ENCODE measurements at places on chromosomes 12 and 14. TPM values are rescaled to one million over a fixed set of nuclear protein-coding genes. Genes with fewer than 3 reads are reported as not detected.

The ANO4 gene
- total RNA-seq, result 0.16 TPM

The LHX5 gene
- not detected for total RNA-seq

The ABHD12B gene
- total RNA-seq, result not detected

The SCN8A gene
- 0.76 TPM for total RNA-seq

The MEG3 gene
- total RNA-seq, result 3.1 TPM

The TEAD4 gene
- 17.6 TPM for total RNA-seq

The HOXC4 gene
- total RNA-seq, result not detected

The RPL10L gene
- total RNA-seq, result not detected

The ZNF891 gene
- 0.32 TPM for total RNA-seq

The PMCH gene
- not detected for total RNA-seq

The FAM186B gene
- under 0.01 TPM for total RNA-seq

The BCL2L14 gene
- not detected for total RNA-seq

The RFLNA gene
- 0.13 TPM for total RNA-seq

The MYO1A gene
- total RNA-seq, result 0.06 TPM

The RPGRIP1 gene
- total RNA-seq, result 0.19 TPM

The CLEC2A gene
- not detected for total RNA-seq

The SERPINA1 gene
- total RNA-seq, result not detected

The TCL1B gene
- total RNA-seq, result not detected

The RNASE1 gene
- total RNA-seq, result 99.4 TPM

The TGFB3 gene
- total RNA-seq, result 2.5 TPM

The CFAP73 gene
- total RNA-seq, result not detected

The CMKLR1 gene
- not detected for total RNA-seq

The KERA gene
- total RNA-seq, result not detected

The NR1H4 gene
- not detected for total RNA-seq

The RHEBL1 gene
- 1.4 TPM for total RNA-seq
